ENCODE measurements at places on chromosomes 4 and X.

- no peak for DNase-seq
These were observed 16.5 kb downstream of the SH3KBP1 start for GRCh38 chrX:19870710-19871490.

GRCh38 chr4:159097144-159097543, 5.7 kb upstream of the RAPGEF2 start:
- no peak for DNase-seq

- no peak for DNase-seq
These were observed 392.3 kb downstream of the ARHGAP24 start for GRCh38 chr4:85867271-85867670.

GRCh38 chrX:122055979-122056715, 1008.7 kb downstream of the GLUD2 start:
- no peak for DNase-seq

DNA sequence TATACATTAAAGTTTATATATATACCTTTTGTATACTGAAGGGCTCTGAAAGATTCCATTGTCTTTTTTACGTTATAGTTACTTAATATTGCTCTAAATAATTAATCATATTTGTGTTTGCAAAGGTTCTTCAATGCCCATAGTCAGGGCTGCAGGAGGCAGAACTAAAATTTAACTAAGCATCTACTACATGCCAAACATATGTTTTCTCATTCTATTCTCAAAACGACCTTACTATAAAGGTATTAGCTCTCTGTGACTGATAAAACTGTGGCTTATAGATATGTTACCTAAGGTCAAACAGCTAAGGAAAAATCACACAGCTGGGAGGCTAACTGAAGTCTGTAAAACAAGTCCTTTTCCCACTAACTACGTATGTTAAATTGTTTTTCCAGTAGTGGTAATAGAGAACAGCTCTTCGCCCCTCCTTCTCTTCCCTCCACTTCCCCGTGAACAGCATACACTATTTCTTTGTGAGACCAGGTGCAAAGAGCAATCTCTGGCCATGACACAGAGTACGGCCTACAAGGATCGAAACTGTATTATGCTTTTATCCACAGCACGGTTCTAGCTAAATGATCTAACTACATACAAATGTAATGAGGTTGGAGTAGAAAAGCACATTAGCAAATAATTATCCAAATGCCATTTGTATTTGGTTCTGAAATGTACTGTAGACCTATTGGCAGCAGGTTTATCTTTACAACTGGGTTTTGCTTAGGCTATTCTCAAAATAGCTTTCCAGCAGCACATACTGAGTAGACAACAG, 1.7 kb downstream of the CNOT6L start:
- DNase-seq = no peak

DNA sequence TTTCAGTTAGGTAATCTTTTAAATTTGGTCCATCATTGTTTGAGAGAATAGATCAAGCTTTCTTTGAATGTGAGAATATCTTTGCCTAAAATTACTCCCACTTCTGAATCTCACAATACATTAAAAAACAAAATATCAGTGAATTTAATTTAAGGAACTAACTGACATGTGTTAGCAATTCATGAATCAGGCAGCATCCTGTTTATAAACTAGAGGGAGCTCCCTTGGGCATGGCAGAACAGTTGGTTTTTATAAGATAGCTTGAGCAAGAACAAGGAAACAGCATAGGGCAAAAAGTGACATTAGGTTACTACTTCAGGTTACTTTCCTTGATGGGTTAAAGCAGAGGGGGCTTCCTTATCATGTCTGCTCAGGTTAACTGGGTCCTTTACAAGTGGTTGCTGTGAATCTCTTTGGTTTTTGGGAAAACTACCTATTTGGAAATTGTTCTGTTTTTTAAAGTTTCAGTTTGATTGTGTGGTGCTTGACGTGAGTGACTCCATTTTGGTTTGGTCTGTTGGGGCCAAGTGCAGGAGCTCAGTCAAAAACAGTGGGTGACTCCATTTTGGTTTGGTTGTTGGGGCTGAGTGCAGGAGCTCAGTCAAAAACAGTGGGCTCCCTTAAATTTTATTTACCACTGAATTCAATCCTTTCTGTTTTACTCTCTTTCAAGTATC, 68.0 kb downstream of the PPEF2 start:
- no peak for DNase-seq

- no peak for DNase-seq
These were observed 260.5 kb downstream of the DKK2 start for GRCh38 chr4:106775636-106776035.

GRCh38 chr4:184177271-184177670, 40.4 kb downstream of the ENPP6 start:
- DNase-seq = no peak

- DNase-seq = peak; percentile 31
These were observed 29.2 kb upstream of the MXD4 start for GRCh38 chr4:2290974-2291704.

GRCh38 chrX:275967-276580, 5.1 kb upstream of the PLCXD1 start:
- DNase-seq = peak; percentile 78

GRCh38 chrX:24080704-24081103, 25.9 kb downstream of the EIF2S3 start:
- DNase-seq = no peak

DNA sequence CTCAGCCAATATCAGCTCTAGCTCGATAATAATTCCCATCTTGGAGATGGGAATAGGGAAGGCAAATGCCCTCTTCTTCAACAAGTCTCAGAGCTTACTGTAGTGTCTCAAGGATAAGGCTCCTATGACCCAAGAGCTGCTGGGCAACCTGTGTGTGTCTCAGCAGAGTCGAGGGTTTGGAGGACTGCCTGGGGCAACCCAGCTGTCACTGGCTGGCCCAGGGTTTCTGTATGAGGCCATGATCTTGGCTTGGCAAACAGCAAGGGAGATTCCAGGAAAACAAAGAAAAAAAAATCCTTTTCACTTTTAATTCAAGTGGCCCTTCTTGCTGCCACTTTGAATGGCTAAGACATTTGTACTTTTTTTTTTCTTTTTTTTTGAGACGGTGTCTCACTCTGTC, 34.4 kb downstream of the TMSB4X start:
- DNase-seq = peak; percentile 55

GRCh38 chrX:123201720-123202119, 17.6 kb downstream of the GRIA3 start:
- DNase-seq = no peak

- DNase-seq = no peak
These were observed 42.9 kb downstream of the MOB1B start for GRCh38 chr4:70945046-70945445.

DNA sequence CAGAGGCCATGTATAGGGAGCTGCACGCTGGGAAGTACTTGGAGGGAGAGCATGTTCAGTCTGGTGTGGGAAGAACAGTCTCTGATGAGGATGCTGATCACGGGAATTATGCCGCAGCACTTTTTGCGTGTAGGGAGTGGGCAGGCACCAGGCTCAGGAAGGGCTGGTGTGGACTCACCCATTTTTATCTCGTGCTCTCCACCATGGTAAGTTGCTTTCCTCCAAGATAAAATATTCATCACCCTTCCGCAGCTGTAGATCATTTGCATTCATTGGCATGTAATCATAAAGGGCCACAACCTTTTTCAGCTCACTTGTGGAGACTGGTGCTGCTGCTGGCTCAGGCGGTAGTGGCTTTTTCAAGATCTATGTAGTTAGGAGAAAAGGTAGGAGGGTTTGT, 11.8 kb upstream of the TIMM8A start:
- DNase-seq = no peak

Measured in breast epithelium (tissue), 4 donors.